Cardiac muscle cell (in vitro differentiated cells and primary cell): ENCODE measurements at places on chromosomes 2 and 18. TPM values are rescaled to one million over a fixed set of nuclear protein-coding genes. Genes with fewer than 3 reads are reported as not detected.

Gene CPS1
- polyA plus RNA-seq, result 193 and 230 TPM in 2 replicates

Gene TCF23
- not detected in 2 replicates for polyA plus RNA-seq

Gene C2orf74
- 43.0 and 45.8 TPM in 2 replicates for polyA plus RNA-seq

Gene ZC3H15
- 72.4 and 92.2 TPM in 2 replicates for polyA plus RNA-seq

Gene NAB1
- polyA plus RNA-seq, result 10.0 and 16.3 TPM in 2 replicates

Gene SERPINB4
- not detected in 2 replicates for polyA plus RNA-seq

Gene TMEM198
- polyA plus RNA-seq, result 8.2 and 12.2 TPM in 2 replicates

Gene LRRTM4
- 8.5 TPM in 2 replicates for polyA plus RNA-seq

Gene DYNC2LI1
- polyA plus RNA-seq, result 44.7 and 64.9 TPM in 2 replicates

Gene TTC21B
- 13.0 and 14.0 TPM in 2 replicates for polyA plus RNA-seq

Gene RAD51AP2
- polyA plus RNA-seq, result 0.10 TPM in 1 of 2 replicates, not detected in the other

Gene NAT8
- polyA plus RNA-seq, result not detected in 2 replicates

Gene LOXHD1
- 0.32 TPM in 1 of 2 replicates, not detected in the other for polyA plus RNA-seq

Gene FEV
- polyA plus RNA-seq, result not detected in 2 replicates

Gene PLEKHM3
- 5.5 and 6.7 TPM in 2 replicates for polyA plus RNA-seq

Gene EFEMP1
- 0.35 and 2.4 TPM in 2 replicates for polyA plus RNA-seq

Gene CCDC178
- polyA plus RNA-seq, result 0.17 and 0.82 TPM in 2 replicates

Gene PGAP1
- polyA plus RNA-seq, result 6.5 and 13.0 TPM in 2 replicates

Gene LYG1
- 1.7 and 1.8 TPM in 2 replicates for polyA plus RNA-seq

Gene TACR1
- polyA plus RNA-seq, result not detected in 2 replicates

Gene SERPINB12
- not detected in 2 replicates for polyA plus RNA-seq

Gene ARL4C
- polyA plus RNA-seq, result 10.0 and 12.1 TPM in 2 replicates

Gene TGFA
- polyA plus RNA-seq, result 0.44 TPM in 1 of 2 replicates, not detected in the other

Gene TTN
- polyA plus RNA-seq, result 1,208 and 1,558 TPM in 2 replicates

Gene NETO1
- polyA plus RNA-seq, result 2.8 and 5.8 TPM in 2 replicates

Gene SULT1C2
- polyA plus RNA-seq, result 1.1 and 1.6 TPM in 2 replicates

Gene SERPINB13
- polyA plus RNA-seq, result not detected in 2 replicates

Gene FAP
- polyA plus RNA-seq, result not detected in 2 replicates

Gene CXCR4
- 1.1 and 5.7 TPM in 2 replicates for polyA plus RNA-seq

Gene ARL5A
- 26.7 and 31.0 TPM in 2 replicates for polyA plus RNA-seq

Gene DYNAP
- polyA plus RNA-seq, result not detected in 2 replicates

Gene GPBAR1
- polyA plus RNA-seq, result 2.9 and 7.9 TPM in 2 replicates

Gene ALKAL2
- polyA plus RNA-seq, result 1.4 and 1.6 TPM in 2 replicates

Gene TWIST2
- polyA plus RNA-seq, result not detected in 2 replicates

Gene PID1
- 0.43 and 1.0 TPM in 2 replicates for polyA plus RNA-seq

Gene FBXO48
- polyA plus RNA-seq, result 0.50 and 1.3 TPM in 2 replicates

Gene HJURP
- 8.0 and 36.3 TPM in 2 replicates for polyA plus RNA-seq

Gene FARSB
- polyA plus RNA-seq, result 26.7 and 32.5 TPM in 2 replicates

Gene SDC1
- polyA plus RNA-seq, result 12.9 and 14.0 TPM in 2 replicates

Gene INHA
- 13.3 and 39.1 TPM in 2 replicates for polyA plus RNA-seq

Gene ALPP
- polyA plus RNA-seq, result not detected in 2 replicates
